ENCODE measurements at places on chromosomes 5 and 9. TPM values are rescaled to one million over a fixed set of nuclear protein-coding genes. Genes with fewer than 3 reads are reported as not detected.

SAPCD2 gene
- 0.09 TPM for polyA plus RNA-seq

DNA sequence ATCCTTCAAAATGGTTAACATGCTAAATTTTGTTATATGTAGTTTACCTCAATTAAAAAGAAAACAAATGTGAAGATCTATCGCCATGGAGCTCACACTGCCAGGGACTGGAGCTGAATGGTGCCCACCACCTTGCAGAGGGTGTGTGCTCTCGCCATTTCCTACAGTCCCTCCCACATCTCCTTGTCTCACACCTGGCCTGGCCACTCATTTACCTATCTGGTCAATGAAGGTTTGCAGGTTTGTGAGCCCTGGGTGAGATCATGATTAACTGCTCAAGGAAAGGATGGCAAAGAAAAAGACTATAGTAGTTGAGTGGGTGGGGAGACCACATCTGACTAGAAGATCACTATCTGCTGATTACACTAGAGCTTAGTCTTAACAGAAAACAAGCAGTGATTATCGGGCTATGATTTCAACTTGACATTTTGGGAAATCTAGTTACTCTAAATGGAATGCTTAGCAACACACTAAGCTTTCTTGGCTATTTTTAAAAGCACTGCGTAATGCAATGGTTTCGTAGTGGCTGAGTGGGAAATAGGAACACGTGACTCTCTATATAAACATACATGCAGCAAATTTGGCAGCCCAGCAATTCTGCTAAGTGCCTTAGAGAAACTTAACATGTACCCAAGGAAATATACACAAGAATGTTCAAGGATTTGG lies 27.3 kb downstream of the PUM3 start:
- no peak for DNase-seq

KCNIP1 gene
- not detected for polyA plus RNA-seq

PCDHA2 gene
- polyA plus RNA-seq: not detected

- no peak for DNase-seq
Observed at GRCh38 chr5:51278539-51278938, 104.7 kb upstream of the ISL1 start.

GRCh38 chr5:154837009-154837901 lies 13.1 kb downstream of the FAXDC2 start:
- no peak for DNase-seq

- DNase-seq: no peak
Observed at GRCh38 chr9:1421436-1421835, 371.3 kb downstream of the DMRT2 start.

GRCh38 chr5:88665750-88666215 lies 217.2 kb downstream of the MEF2C start:
- no peak for DNase-seq

GRCh38 chr5:3317051-3317795 lies 278.4 kb upstream of the IRX1 start:
- DNase-seq: no peak

- DNase-seq: peak; percentile 71
Observed at GRCh38 chr9:109903515-109904138, 123.6 kb downstream of the PALM2AKAP2 start.

TAS2R1 gene
- not detected for polyA plus RNA-seq

- no peak for DNase-seq
Observed at GRCh38 chr5:78543916-78544315, 104.7 kb downstream of the LHFPL2 start.

GRCh38 chr5:149999359-149999758 lies 1.1 kb downstream of the TIGD6 start:
- peak; percentile 3 for DNase-seq

- DNase-seq: no peak
Observed at GRCh38 chr5:3025392-3025791, 273.9 kb upstream of the IRX2 start.

DNA sequence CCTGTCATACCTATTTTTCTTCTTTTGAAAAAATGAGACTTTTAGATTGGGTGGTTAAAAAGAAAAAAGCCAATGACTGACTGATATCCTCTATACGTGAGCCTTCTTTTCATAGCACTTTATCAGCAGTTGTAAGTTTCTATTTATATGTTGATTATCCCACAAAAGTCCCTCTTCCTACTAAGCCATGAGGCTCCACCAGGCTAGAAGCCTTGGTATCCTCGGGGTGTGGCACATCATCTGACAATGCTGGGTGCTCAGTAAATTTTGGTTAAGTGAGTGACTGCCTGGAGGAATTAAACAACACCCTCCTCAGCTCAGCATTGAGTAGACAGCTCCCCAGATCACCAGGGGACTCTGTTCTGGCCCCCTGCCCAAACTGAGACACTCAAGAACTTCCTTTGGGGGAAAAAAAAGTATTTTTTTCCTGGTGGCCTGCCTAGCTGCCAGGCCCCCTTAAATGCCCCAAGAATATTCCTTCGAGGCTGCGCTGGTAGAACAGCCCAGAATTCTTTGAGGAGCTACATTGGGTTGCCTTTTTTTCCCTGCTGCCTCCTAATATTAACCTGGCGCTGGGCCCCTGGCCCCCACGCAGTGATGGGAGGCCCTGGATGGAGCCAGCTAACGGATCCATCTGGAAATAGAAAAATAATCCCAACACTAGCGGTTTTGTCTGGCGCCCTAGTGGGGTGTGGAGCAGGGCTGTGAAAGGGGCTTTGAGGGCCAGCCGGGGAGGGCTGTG lies 23.4 kb upstream of the COL27A1 start:
- no peak for DNase-seq

MARVELD2 gene
- polyA plus RNA-seq: 0.07 TPM

DNA sequence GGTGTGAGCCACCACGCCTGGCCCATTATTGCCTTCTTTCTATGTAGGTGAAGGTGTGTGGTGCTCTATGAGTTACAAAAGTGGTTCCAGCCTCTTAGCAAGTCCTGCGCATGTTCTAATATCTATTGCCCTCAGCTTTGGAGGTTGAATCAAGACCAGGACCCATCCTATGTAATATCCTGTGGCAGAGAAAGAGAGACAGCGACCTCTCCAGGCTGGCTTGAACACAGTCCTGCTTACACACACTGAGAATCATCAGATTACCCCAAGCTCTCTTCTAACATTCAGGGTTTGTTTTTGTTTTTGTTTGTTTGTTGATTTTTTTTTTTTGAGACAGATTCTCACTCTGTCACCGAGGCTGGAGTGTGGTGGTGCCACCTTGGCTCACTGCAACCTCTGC lies 94.7 kb upstream of the OSMR start:
- no peak for DNase-seq

DAB2 gene
- not detected for polyA plus RNA-seq

GRCh38 chr9:77472646-77473045 lies 175.5 kb downstream of the GNA14 start:
- no peak for DNase-seq

DNA sequence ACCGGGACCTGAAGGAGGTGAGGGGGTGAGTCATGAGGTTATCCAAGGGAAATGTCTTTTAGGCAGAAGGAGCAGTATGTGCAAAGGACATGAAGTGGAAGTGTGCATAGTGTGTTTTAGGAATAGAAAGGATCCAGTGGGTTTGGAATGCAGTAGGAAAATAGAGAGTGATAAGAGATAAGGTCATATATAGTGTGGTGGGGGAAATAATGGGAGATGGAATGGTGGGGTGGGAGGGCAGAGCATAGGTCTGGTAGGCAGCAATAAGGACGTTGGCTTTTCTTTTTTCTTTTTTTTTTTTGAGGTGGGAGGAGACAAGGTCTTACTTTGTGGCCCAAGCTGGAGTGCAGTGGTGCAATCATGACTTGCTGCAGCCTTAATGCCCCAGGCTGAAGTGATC lies 17.8 kb downstream of the SNX24 start:
- DNase-seq: no peak

CAMLG gene
- polyA plus RNA-seq: 37.6 TPM

- no peak for DNase-seq
Observed at GRCh38 chr5:168426864-168427172, 59.5 kb upstream of the RARS1 start.

- no peak for DNase-seq
Observed at GRCh38 chr5:139915266-139915665, 119.7 kb downstream of the PSD2 start.

ALDH1A1 gene
- 0.10 TPM for polyA plus RNA-seq

BAAT gene
- polyA plus RNA-seq: 0.09 TPM

MXD3 gene
- 0.78 TPM for polyA plus RNA-seq

GRCh38 chr9:98726735-98727134 lies 18.0 kb upstream of the GABBR2 start:
- no peak for DNase-seq

DNA sequence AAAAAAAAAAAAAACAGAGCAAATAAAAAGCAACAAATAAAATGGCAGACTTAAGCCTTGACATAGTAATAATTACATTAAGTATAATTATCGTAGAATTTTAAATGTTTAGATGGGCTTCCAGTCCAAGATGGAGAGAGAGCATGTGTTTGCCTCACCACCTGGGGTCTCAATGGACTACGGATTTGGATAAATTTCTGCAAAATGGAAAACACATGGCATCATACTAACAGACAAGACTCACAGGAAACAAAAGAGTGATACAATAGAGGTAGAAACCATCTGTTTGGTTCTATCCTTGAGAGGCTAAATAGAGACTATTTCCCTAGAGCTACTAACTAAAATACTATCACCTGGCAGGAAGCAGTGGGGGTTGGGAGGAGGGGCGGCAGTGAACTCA lies 144.3 kb downstream of the MUSK start:
- no peak for DNase-seq

- no peak for DNase-seq
Observed at GRCh38 chr5:55276771-55277170, 30.7 kb downstream of the DHX29 start.

DNA sequence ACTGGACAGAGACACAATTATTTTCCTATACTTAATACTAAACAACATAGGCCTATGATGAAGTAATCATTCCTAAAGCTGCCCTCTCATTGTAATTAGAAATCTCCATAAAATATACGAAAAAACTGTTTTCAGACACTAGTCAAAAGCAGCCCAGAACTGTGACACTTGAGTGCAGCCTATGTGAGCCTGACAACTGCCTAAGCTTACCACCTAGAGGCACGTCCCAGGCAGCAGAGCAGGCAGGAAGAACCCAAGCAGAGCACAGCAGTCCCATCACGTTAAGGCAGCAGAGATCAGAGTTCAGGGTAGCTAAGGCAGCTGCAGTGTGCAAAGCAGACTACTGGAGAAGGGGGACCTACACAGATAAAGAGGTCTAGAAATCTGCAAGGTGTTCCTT lies 46.4 kb downstream of the GOLPH3 start:
- DNase-seq: no peak
